DMS 273 treated with DMSO at 0.1 percent for 48 hours (cell line): ENCODE measurements at places on chromosomes 12 and 14.

- DNase-seq = no peak
Observed at GRCh38 chr14:60160422-60160821, 4.8 kb downstream of the DHRS7 start.

DNA sequence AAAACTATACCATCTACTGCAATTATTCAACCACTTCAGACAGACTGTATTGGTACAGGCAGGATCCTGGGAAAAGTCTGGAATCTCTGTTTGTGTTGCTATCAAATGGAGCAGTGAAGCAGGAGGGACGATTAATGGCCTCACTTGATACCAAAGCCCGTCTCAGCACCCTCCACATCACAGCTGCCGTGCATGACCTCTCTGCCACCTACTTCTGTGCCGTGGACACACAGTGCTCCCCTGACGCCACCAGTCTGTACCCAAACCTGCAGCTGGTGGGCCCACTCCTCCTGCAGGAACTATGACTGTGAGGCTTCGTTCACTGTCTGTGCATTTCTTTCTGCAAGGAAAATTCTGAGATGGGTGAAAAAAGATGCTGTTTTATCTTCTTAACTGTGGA lies 284.7 kb downstream of the DAD1 start:
- no peak for DNase-seq

DNA sequence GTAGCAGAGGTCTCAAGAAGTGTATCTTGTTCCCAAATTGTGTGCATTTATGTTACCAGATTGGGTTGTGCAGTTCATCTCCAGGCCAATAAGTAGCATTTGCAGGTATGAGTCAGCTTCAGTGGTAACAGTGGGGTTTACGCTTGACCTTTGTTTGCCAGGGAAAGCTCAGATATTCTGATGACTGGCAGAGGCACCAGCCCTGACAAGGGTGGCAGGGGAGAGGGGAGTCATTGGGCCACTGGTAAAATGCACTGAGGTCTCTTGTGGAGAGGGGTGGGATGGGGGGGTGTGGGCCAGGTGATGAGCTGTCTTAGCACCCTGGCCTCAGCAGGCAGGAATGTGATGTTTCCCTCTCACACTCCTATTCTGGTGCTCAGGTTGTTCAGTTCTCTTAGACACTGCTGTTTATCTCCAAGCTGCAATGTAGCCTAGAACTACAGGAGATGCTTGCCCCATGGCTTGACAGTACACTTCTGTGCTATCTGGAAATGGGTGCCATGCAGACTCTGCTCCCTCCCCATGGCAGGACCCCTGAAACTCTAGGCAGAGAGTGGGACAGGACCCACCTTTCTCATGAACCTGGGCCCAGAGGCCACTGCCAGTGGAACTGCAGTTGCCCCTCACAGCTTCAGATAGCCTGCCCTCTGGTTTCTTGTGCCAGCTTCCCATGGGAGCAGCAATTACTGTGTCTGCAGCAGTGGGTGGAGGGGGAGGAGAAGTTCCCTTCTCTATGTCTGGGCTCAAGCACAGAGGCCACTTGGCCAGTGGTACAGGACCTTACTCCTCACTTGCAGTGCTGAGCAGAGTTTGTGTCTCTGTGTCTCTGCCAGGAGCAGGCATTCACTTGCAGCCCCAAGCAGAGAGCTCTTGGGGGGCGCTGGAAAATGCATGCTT lies 31.9 kb downstream of the USP15 start:
- DNase-seq = no peak

DNA sequence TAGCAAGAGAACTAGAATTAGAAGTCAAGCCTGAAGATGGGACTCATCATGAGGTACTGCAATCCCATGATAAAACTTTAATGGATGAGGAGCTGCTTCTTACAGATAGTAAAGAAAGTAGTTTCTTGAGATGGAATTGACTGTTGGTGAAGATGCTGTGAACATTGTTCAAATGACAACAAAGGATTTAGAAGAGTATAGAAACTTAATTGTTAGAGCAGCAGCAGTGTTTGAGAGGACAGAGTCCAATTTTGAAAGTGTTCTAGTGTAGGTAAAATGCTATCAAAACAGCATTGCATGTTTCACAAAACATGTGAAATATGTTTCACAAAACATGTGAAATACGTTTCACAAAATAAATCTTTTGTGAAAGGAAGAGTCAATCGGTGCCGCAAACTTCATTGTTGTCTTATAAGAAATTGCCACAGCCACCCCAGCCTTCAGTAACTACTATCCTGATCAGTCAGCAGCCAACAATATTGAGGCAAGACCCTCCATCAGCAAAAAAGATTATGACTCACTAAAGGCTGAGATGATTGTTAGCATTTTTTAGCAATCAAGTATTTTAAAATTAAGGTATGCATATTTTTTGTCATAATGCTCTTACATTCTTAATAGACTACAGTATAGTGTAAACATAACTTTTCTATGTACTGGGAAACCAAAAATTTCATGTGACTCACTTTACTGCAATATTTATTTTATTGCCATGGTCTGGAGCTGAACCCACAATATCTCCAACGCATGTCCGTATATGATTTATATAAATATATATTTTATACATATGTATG lies 173.4 kb upstream of the BMP4 start:
- DNase-seq = no peak

GRCh38 chr12:108337235-108338223 lies 1.6 kb downstream of the CMKLR1 start:
- no peak for DNase-seq

GRCh38 chr14:72701237-72701565 lies 192.7 kb downstream of the DPF3 start:
- peak; percentile 29 for DNase-seq

- DNase-seq = no peak
Observed at GRCh38 chr12:28374556-28374955, 184.3 kb downstream of the CCDC91 start.

DNA sequence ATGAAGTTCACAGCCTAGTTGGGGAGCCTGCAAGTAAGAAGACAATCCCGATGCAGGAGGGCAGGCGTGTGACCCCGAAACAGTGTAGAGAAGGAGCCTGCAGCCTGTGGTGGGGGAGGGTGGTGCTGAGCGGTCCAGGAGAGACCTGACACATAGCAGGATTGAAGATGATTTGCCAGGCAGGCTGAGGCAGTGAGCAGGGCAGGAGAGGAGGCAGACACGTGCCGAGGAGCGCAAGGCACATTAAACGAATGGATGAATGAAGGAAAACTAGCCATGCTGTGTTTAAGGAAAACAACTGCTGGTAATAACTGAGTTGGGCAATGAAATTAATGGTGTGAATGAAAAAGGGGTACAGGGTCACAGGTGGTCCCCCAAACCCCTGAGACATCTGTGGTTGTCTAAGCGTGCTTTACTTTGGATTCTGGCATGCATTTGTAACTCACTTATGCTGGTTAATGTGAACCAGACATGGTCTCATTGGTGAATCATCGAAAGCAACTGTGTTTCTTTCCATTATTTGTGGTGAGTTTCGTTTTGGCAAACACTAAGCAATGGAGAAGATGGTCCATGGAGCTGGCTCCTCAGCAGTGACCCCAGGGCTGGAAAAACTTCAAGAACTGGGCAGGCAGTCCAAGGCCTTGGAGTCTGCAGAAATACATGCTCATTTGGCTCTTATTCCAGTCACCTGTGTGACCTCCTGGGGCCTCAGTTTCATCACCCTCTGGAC lies 96.9 kb upstream of the EVL start:
- DNase-seq = no peak

GRCh38 chr12:58443981-58444371 lies 476.3 kb downstream of the LRIG3 start:
- no peak for DNase-seq

- no peak for DNase-seq
Observed at GRCh38 chr12:107372229-107372658, 278.9 kb upstream of the CRY1 start.

DNA sequence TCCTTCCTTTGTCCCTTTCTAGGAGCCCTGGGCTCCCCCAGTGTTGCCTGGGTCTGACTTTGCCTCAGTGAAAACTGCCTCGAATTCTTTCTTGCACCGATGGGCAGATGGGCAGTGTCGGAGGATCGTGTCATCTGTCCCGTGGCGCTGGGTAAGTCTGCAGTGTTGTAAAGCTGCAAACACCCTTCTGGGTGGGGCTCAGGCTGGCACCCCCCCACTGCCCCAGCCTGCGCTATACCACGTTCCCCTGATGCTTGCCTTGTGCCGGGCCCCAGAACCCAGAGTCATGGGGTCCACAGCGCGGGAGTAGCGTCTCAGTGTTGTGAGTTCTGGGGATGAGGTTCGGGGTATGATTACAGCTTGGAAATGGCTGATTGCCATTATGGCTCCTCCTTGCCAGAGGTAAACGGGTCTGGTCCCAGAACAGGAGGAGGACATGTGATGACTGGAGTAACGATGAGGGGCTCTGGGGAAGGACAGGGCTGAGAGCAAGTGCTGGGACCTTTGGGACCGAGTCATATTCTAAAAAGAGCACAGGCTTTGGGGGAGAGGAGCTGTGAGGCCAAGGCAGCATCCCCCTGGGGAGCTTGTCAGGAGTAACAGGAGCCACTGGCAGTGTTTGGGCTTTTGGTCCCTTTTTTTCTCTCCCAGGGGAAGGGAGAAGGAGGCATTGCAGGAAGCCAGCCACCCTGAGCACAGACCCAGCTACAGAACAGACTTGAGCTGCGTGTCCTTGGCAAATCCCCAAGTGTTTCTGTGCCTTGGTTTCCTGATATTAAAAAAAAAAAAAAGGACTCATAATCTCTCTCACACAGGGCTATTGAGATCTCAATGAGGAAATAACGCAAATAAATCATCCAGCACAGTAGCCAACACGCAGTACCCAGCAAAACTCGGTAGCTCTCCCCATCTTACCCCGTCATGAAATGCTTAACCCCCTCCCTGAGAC lies 4.3 kb downstream of the RTL1 start:
- DNase-seq = no peak
